NCI-H187 (cell line): ENCODE measurements at places on chromosomes 11 and 22.
A peak's percentile ranks its signal among the peaks of the same experiment; 100 is the strongest.

DNA sequence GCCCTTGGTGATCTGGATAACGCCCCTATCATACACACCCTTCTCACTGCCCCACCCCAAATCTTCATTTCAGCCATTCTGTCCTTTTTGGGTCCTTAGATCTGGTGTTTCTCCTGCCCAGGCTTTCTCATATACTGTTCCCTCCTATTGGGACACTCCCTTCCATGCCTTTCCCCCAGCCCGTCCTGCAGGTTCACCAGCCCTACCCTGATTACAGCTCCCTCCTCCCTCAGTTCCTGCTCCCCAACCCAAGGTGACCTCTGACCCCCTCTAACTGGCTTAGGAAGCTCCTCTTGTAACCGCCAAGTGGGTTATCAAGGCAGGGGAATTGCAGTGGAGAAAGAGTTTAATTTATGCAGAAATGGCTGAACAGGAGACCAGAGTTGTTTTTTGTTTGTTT, 13.0 kb downstream of the MTFP1 start:
- DNase-seq, result no peak

- no peak for DNase-seq
Measured at GRCh38 chr22:42428760-42429159, 3.4 kb downstream of the NFAM1 start.

DNA sequence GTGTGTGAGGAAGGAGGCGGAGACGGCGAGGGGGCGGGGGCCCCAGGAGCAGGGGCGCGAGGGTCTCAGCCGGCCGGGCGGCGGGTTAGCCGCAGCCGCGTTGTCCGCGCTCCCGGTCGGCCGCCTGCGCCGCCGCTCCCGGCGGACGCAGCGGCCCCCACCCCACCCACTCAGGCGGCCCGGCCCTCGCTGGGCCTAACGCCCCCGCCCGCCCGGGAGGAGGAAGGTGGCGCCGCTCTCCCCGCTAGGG, at the start of gene FCHSD2:
FCHSD2 (minus strand) TSS at position 191 of the 250 bp plus-strand sequence. CDS start 441 bp downstream, outside the sequence.
- no peak for DNase-seq

- peak; percentile 11 for DNase-seq
Measured at GRCh38 chr11:83681031-83681781, 395.0 kb upstream of the CCDC90B start.

DNA sequence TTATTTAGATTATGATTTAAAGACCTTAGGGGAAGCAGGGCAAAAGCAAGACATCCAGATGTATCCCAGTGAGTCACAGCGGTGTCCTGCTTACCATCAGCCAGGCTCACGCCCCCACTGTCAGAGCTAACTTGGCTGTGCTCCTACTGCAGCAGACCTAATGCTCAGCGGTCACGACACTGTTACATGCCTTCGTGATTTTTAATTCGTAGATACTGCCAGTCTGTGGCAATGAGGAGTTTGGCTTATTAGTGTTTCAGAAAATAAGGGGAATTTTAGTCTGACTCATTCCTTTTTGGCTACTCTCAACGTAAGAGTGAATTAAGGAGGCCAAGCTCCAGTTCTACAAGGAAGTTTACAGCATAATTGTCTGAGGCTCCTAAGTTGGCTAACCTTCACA, 22.7 kb downstream of the EFCAB6 start:
- DNase-seq, result no peak

DNA sequence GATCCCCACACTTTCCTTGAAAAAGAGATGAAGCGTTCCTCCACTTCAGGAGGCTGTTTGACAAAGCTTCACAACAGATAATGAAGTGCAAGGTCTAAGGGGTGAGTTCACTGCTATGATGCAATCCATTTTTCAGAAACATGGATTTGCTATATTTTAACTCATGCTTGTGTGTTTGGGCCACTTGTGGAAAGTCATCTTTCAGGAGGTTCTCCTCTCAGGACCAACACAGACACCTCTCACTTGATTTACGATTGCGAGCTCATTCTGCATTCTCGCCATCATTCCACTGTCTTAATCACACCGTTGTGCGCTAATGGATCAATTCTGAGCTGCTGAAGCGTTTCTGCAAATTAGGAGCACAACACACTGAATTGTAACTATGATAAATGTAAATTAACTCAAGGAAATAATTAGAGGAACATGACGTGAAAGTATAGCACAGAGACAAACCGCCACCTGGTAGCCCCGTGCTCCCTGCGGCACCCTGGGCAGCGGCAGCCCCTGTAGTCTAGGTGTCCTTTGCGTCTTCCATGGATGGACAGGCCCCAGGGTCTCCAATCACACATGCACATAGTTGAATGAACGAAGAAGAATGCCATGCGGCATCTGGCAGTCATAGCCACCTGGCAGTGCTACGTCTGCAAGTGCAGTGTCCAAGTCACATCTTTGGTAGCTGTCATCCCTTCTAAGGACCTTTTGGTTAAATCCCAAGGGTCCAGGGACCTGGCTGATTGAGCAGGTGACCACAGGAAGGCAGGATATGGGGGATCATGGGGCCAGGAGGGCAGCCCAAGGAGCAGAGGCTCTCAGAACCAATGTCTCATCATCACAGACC, 28.1 kb upstream of the RTL6 start:
- no peak for DNase-seq

DNA sequence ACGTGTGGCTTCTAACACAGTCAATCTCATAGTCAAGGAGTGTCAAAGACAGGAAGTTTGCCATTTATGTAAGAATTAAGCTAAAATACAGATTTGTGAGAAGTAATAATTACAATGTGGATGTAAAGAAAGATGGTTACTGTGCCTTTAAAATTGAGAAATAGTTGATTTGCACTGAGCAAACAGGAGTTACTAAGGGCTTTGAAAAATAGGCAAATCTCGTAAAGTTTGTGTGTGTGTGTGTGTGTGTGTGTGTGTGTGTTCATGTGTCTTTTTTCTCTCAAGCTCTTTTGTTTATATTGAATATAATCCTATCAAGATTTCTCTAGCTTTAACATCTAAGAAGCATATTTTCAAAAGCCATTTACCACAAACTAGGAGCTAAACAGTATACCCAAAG, 2284.5 kb downstream of the LRRC4C start:
- no peak for DNase-seq

GRCh38 chr11:28342716-28343115, 234.5 kb downstream of the METTL15 start:
- DNase-seq, result no peak

DNA sequence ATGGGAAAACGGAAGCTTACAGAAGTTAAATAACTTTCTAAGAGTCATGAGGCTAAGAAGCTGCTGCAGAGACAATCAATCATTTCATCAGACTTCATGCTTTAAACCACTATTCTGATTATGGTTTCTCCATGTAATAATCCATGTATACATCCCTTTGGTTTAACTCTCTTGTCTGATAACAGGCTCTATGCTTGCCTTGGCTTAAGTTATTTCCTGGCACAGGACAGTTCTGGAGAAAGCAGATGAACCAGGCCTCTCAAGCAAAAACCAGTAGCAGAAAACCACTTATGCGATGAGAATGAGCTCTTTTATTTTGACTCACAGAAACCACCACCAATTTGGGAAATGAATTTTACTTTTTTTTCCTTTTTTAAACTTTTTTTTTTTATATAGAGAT, 6.5 kb upstream of the PCF11 start:
- no peak for DNase-seq

GRCh38 chr11:14189874-14190273, 169.1 kb downstream of the RRAS2 start:
- no peak for DNase-seq

GRCh38 chr11:65861165-65861505, 902 bp downstream of the MUS81 start:
- DNase-seq, result no peak

GRCh38 chr11:86869966-86870570, 69.7 kb downstream of the PRSS23 start:
- DNase-seq, result no peak

DNA sequence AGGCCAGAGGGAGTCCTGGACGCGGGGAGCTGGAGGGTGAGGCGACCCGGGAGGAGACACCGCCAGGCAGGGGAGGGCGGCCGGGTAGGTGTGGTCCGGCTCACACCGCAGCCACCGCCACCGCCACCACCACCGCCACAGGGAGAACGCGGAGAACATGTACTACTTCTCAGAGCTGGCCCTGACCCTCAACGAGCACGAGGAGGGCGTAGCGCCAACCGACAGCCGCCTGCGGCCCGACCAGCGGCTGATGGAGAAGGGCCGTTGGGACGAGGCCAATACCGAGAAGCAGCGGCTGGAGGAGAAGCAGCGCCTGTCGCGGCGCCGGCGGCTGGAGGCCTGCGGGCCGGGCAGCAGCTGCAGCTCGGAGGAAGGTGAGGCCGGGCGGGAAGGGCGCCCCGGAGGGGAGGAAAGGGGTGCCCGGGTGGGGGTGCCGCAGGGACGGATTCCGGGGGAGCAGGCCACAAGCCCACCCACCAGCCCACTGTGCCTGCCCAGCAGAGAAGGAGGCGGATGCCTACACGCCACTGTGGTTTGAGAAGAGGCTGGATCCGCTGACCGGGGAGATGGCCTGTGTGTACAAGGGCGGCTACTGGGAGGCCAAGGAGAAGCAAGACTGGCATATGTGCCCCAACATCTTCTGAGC, 62.8 kb downstream of the MORC2 start:
- DNase-seq, result no peak
